Activated naive CD4-positive, alpha-beta T cell treated with Interleukin-2 at 50 U/mL for 16 hours (primary cell): ENCODE measurements at places on chromosomes 7 and 10.

GRCh38 chr7:100887516-100888290, 1.8 kb downstream of the UFSP1 start:
- DNase-seq: peak; percentile 50

DNA sequence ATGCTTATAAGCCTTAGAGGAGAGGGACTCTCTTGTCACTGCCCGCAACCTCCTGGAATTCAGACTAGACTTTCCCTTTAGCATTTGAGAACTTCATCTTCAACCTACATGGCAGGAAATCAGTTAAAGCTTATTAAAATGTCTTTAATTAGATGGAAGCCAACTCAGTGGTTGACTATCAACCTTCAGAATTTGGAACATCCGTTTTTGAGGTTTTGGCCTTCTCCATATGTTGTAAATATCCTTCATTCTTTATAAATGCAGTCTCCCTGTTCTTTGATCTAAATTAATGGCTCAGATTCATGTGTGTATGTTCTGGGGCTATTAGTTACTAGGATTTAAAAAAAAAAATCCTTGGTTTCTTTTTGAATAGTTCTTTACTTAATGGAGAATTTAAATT, 85.0 kb downstream of the ANKRD61 start:
- DNase-seq: no peak

DNA sequence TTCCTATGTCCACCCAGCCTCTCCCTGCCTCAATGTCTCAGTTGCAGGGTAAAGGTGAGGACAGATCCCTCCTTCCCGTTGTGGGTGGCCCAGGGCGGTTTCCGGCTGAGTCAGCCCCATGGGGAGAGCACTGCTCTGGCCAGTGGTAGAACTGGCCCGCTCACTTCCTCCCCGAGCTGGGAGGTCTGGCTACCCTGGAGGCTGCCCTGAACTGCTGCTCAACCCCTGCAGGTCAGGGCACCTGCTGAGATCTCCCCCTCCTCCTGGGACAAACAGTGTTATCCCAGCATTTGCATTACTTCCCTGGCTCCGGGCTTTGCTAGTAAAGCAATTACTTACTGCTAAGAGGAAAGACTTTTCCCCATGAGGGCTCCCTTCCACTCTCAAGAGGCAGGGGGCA, 21.4 kb upstream of the IMPDH1 start:
- no peak for DNase-seq

DNA sequence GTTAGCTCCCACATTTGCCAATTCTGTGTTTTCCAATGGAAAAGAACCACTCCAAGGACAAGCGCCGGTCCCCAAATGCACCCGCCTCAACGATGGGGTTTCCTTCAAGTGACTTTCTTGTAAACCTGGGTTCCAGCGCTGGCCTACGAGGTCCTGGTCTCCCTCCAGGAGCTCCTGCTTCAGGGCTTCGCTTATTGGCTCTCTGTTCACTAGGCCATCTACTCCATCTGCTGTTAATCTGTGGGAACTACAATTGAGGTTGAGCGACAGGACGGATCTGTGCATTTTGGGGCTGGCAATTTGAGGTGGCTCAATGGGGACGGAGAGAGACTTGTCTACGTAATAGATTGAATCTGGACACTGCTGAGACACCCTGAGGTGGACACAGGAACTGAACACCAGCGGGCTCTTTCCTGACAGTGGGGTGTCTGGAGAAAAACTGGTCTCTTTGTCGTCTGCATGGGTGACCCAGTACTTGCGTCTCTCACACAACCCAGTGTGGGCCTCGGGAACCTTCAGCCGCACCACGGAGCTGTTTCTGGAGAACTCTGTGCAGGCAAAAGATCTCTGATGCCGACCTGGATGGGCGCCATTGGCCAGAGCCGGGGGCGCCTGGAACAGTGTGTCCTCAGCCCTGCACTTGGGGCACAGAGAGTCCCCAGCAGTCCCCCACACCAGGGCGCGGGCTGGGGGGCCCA, 115.9 kb upstream of the ADAM12 start:
- DNase-seq: no peak

GRCh38 chr10:17473228-17473950, 19.0 kb upstream of the ST8SIA6 start:
- no peak for DNase-seq

DNA sequence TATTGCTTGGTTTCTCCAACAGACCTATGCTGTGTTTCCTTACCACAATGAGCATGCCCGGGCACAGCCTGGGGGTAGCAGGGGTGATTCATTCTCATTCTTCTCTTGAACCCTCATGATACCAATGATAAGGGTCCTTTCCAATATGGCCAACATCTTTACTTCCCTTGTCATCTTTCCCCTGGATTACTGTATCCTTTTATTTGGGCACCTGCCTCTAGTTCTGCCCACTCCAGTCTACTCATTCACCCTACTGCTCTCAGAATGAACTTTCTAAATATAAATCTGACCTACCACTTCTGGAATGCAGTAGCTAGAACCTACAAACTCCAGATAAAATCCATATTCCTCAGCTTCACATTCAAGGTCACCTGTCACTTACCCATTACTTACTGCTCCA, 26.4 kb upstream of the ITPRID1 start:
- no peak for DNase-seq
